ENCODE measurements at places on chromosomes 6 and 20. TPM values are rescaled to one million over a fixed set of nuclear protein-coding genes. Genes with fewer than 3 reads are reported as not detected.

GNAS-AS1 gene
- total RNA-seq: 1.7 TPM

OPRL1 gene
- total RNA-seq: 0.32 TPM

CYP24A1 gene
- 0.12 TPM for total RNA-seq

COL21A1 gene
- not detected for total RNA-seq

LRFN2 gene
- total RNA-seq: not detected

BACH2 gene
- total RNA-seq: 0.15 TPM

NTSR1 gene
- total RNA-seq: 19.3 TPM

PEDS1 gene
- 47.3 TPM for total RNA-seq

HECA gene
- 5.0 TPM for total RNA-seq

GRCh38 chr6:146550911-146551310 lies 7.3 kb downstream of the RAB32 start:
- no peak for DNase-seq

DNA sequence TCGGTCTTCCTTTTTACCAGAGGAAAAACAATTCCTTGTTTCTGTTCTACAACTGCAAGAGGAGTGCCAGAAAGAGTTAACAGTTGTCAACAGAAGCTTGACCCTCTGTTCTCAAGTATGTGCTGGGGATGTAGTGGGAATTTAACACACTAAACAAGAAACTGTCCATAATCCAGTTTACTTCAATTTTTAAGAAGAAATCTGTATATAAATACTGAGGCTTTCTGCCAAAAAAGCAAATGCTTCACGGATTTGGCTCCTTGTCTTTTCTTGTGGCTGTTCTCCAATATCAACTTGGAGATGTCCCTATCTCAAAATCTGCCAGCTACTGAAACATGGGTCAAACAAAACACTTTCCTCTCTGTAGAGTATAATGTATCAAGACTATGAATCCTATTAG lies 26.8 kb downstream of the REV3L start:
- DNase-seq: no peak

- DNase-seq: no peak
Observed at GRCh38 chr20:64100946-64101688, 6.2 kb downstream of the NPBWR2 start.

DNA sequence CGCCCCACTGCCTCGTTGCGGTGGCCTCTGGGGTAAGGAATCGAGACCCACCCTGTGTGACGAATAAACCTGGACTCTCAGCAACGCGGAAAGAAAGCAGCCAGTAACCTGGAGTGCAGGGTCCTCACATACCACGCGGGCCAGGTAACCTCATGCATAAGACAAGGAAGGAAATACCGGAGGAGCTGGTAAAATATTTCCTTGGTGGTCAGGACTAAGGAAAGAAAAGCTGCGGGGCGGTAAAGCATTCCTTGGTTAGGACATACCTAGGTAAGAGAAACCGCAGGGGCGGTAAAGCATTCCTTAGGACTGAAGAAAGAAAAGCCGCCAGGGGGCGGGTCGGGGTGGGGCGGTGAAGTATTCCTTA lies 80.7 kb downstream of the SYTL3 start:
- DNase-seq: no peak

DNA sequence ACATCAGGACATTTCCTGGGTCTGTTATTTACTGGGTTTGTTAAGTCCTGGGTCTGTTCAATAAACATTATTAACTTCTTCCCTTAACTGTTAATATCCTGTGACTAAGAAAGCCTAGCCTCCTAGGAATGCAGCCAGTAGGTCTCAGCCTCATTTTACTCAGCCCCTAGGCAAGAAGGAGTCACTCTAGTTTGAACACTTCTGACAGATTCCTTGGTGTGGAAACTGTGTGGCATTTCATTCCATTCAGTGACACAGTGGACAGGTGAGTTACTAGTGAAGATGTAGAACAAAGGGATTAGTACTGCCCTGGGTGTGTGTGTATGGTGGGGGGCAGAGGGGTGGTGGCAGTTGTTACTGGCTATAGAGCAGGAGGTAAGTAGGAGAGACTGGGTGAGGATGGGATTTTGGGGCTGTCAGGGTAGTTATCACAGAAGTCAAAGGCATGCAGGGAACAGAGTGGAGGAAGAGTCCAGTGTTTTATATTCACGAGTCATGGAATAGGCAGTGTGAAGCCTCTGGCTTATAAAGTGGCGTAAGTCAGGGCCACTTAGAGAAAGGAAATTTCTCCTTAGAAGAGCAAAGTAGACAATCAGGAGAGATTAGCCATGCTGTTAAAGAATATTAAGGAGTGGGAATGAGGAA lies 28.4 kb downstream of the RNF182 start:
- DNase-seq: no peak

DNA sequence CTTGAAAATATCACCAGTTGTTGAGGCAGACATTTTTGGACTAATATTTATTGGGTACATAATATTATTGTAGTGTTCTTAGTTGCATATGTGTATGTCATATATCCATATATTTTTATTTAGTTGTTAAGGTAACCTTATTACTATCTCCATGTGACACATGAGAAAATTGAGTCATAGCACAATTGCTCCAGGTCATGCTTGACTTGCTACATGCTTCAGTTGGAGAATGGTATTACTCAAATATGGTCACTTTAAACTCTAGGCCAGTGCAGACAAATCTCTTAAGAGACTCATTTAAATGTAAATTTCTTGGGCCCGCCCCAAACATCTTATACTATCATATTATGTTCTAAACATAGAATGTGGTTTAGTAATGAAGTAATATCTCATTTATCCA lies 246.1 kb downstream of the RIMS1 start:
- DNase-seq: no peak

DNA sequence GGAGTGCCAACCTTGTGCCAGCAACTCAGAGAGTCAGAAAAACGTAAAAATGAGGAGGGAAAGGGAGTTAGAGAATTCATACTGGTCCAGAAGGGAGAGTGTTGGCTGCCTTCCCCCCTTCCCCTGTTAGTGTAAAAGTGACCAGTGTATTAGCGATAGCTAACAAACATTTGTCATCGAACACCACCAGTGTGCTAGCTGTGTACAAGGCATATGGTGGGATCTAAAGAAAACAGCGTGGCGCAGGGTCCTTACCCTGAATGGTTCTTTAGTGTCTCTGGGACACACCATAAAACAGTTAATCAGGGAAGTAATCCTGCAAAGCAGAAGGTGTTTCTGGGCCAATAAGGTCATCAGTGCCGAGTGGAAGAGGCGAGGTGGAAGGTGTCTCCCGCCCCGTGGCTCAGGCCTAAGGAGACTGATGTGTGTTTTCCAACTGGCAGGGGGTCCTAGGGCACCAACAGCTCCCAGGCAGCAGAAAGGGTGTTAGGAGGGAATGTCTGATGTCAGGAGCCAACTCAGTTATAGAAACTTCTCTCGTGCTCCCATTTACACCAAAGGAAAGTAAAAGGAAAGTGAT lies 91.9 kb downstream of the TCP11 start:
- DNase-seq: no peak

DNA sequence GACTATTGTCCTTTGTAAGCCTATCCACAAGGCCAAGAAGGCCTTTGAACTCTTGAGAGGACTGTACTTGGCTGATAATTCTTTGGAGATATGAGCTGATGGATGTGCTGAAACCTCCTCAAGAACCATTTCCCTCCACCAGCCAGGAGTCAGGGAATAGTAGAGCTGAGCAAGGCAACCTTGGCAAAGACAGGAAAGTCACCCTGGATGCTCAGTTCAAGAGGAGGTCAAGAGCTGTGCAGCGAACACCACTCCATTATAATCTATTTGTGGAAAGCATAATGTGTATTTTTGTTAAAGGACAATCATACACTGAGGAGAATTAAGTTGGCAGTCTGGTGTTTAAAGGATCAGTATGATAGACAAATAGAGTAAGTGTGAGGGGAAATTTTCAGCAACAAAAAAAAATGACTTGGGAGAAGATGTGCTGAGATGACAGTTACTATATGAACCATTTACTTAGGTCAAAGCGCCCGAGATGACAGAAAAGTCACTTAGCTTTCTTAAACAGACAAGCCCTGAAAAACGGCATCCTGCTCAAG lies 177.2 kb upstream of the COL21A1 start:
- no peak for DNase-seq

- DNase-seq: no peak
Observed at GRCh38 chr6:129188795-129189194, 305.9 kb downstream of the LAMA2 start.

DNA sequence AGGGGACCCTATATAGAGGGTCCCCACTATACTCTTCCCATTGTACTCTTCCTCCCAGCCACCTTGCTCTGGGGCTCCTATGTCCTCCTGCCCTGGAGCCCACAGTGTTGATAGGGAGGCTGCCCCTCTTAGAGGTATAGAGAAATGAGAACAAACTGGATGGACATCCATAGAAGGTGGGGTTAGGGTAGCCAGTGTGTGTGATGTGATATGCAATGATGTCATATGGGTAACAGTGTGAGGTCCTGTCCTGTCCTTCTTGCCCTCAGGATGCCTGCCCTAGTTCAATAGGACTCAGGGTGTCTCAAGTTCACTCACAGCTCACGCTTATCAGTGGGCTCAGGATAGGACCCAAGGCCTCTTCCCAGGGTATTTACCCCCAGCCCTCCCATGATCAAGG lies 435 bp downstream of the PTCRA start:
- no peak for DNase-seq

GRCh38 chr6:159941286-159942113 lies 27.4 kb upstream of the IGF2R start:
- DNase-seq: peak; percentile 9

GRCh38 chr6:32603888-32604287 lies 14.2 kb upstream of the HLA-DRB1 start:
- no peak for DNase-seq

- DNase-seq: no peak
Observed at GRCh38 chr6:136534268-136534667, 16.0 kb downstream of the MAP7 start.

GRCh38 chr6:43931201-43931600 lies 161.2 kb downstream of the VEGFA start:
- no peak for DNase-seq
